ENCODE measurements at places on chromosomes 6 and 20.
A peak's percentile ranks its signal among the peaks of the same experiment; 100 is the strongest.

DNA sequence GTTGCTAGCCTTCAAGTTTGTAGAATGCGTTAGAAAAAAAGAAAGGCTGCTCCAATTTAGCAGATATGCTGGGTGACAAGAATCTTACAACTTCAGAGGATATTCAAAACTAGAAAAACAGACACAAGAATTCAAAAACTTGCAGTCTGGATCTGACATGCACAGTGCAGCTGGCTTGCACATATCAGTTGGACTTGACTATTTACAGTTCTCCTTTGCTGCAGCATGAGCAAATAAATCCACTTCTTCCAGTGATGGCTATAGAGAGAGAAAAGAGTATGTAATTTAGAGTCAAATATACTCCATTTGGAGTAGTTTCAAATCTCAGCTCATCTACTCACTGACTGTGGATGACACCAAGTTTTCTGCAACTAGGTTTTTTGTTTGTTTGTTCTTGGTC, 247.0 kb downstream of the RIMS1 start:
- DNase-seq, result no peak

DNA sequence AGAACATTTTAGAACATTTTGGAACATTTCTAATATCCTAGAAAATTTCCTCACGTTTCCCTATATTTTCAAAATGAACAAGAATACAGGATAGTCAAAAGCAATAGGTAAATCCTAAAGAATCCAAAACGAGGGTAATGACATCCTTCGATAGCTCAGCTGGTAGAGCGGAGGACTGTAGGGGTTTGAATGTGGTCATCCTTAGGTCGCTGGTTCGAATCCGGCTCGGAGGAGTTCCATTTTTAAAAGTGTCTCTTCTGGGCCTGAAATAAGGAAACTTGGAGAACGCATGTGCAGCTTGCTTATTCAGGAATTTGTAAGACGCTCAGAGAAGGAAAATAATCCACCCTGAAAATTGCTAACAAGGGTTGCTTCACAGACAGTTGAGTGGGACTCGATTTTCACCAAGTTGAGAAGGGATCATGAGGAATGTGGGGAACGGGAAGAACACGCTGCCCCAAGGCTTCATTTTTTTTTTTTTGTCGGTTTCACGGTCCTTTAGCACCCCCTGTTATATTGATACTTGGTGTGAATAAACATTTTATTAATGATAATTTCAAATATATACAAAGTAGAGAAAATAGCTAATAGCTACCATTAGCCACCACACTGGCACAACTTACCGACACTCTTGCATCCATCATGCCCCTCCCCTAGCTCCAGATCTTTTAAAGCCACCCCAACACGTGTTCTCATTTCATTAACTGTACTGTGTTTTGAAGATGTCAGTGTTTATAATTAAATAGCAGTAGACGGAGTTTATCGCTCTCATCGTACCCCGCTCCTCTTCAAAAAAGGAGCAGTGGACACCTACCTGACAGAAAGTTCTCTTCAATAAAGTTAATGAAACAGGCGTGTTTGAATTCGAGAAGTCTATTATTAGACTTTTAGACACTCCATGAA, 1.8 kb upstream of the ABT1 start:
- peak; percentile 13 for DNase-seq

DNA sequence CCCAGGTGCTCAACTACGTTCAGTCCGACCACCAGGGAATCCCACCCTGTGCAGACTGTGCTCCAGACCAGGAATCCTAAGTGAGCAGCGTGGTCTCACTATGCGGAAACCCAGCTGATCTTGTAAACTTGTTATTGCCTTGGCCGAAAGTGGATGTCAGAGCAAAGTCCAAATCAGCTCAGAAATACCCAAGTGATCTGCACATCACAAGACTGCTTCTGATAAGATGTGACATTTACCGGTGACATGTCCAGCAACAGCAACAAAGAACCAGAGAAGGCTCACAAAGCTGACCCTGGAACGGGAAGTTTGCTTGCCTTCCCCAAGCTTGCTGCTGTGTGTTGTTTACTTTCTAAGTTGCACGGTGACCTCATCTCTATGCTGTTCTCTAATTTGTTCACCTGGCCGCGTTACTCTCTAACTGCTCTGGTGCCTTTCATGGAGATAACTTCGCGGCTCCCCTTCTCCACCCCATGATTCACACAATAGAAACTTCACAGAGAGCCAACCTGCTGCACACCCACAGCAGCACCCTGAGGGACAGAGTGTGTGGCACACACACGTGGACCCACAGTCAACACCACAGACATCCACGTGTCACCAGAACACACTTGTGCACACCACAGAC, 1.7 kb downstream of the BNIP5 start:
- peak; percentile 76 for DNase-seq

- no peak for DNase-seq
Measured at GRCh38 chr6:42387336-42387735, 64.4 kb downstream of the TRERF1 start.

- no peak for DNase-seq
Measured at GRCh38 chr6:168649209-168649608, 208.2 kb downstream of the SMOC2 start.

DNA sequence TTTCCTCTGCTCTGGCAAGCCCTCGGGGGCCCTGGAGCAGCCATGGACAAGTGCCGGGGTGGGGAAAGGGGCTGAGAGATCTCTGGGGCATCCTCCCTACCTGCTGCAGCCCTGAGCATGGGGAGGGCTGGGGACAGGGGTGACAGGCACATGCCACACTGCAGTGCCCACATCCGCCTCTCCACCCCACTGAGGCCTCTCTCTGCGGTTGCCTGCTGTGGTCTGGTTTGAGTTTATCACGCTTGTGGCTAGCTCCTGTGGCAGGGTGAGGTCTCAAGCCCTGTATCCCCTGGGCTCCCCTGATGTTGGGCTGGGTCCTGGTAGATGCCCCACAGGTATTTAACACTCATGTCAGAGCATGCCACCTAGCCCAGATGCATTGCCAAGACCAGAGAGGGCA, 52.9 kb upstream of the MLN start:
- DNase-seq, result no peak

DNA sequence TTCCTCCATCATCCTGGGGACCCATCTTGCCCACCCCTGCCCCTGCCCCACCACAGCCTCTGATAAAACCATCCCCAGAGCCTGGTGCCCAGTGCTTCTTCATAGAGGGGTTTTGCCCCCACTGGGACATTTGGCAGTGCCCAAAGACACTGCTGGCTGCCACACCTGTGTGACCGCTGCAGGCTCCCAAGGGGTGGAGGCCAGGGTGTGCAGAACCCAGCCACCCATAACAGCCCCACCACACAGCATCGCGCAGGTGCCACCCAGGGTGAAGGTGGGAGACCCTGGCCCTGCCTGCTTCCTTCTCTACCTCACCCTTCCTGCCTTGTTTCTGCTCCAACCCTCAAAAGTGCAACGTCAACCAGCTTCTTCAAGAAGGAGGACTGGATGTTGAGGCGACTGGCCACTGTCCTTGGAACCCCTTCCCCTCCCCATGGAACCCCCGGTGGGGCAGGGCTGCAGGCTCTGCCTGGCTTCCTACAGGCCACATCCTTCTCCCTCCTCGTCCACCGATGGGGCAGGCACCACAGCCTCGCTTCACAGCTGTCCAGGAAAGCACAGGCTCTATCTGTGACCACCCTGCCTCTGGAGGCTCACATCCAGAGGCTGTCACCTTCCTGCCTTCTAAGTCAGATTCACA, 79.2 kb upstream of the MPC1 start:
- DNase-seq, result no peak

DNA sequence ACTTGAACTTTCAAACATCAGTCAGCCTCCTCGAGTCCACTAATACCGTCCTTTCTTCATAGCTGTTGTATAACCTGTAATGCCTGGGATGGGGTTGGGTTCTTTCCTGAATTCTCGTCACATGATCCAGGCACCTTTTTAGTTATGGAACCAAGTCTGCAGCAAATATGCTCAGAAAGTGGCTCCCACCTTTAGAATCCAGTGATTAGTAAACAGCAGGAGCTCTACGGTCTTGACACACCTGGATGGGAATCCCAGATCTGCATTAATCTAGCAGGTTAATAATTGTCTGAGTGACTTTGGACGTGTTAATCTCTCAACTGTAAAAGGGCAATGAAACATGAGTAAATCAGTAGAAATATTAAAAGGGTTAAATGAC, 729 bp upstream of the ZHX3 start:
- DNase-seq, result peak; percentile 41

DNA sequence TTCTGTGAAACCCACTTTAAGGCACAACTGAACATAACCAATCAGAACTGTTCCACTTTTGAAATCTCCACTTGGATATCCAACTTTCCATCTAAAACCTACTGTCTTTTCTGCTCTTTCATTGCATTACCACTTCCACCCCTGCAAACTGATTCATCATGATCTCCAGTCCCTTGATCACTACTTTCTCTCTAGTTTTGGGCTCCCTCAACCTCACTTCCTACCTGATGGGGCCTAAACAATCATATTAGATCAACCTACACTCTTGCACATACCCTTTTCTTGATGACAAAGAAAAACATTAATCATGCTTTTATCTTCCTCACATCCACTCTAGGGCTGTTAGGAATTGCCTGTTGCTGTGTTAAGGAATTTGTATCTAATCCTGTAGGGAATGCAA, 137.6 kb downstream of the PDSS2 start:
- DNase-seq, result no peak

DNA sequence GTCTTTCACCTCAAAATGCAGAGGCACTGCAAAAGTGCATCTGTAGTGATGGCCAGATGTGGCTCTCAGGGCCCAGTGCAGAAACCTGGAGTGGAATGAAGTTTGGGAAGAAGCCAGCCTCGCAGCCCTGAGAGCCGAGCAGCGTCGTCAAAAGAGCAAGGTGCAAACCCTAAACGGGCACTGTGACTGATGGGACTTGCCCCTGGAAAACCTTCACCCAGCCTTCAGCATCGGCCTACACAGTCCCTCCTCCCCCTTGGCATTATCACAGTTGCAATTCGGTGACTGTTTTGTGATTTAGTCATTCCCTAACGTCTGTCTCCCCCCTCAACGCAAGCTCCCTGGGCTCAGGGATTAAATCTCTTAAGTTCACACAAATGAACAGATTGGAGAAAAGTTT, 38.6 kb downstream of the TAF4 start:
- no peak for DNase-seq

DNA sequence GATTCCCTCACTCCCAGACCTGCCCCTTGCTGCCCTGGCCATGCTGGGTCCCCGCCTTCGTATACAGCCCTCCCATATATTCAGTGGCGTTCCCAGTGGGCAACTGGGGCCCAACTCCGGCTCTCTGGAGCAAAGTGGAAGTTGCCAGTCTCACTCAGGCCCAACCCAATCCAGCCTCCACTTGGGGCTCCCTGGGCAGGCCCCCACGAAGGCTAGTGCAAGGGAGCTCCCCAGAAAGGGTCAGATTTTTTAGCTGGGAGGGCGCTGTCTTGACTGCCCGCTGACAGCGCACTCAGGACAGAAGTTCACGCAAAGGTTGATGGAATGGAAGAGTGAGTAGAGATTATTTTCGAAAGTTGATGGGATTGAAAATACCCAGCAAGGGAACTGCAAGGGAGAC, 5.9 kb downstream of the TP53TG5 start:
- no peak for DNase-seq

GRCh38 chr6:65202738-65203137, 504.3 kb downstream of the EYS start:
- no peak for DNase-seq

GRCh38 chr20:62886709-62887058, 25.1 kb upstream of the TCFL5 start:
- no peak for DNase-seq

GRCh38 chr6:53985366-53985765, 125.9 kb upstream of the MLIP start:
- no peak for DNase-seq

GRCh38 chr6:43401730-43402129, 25.6 kb upstream of the ABCC10 start:
- DNase-seq, result no peak

Data from Caco-2 (cell line).